Liver (tissue), 10 donors: ENCODE measurements at places on chromosomes 4 and X.

DNA sequence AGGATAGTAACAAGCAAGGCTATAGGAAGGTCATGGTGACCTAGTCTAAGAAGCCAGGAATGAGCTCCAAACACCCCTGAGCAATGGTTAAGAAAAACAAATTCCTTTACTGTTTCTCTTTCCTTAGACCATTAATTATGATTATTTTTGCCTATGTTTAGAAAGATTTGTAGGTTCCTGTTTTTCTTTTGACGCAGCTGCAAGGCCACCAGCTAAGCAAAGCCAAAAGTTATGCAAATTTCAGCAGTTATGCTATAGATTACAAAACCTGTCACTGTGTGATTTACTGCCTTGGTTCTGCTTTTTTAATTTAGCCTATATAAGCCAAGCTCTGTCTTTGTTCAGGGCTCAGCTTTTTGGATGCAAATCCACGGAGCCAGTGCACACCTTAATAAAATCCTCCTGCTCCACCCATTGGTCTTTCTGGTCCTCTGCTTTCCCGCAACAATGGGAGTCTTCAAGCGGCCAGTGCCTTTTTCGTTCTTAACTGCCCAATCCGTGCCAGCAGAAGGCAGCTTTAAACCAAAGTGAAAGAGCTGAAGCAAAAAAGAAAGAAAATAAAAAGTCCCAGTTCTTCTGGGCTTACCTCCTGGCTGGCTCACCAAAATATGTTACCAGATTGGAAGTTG, 1.4 kb upstream of the CEP135 start:
- DNase-seq = no peak

DNA sequence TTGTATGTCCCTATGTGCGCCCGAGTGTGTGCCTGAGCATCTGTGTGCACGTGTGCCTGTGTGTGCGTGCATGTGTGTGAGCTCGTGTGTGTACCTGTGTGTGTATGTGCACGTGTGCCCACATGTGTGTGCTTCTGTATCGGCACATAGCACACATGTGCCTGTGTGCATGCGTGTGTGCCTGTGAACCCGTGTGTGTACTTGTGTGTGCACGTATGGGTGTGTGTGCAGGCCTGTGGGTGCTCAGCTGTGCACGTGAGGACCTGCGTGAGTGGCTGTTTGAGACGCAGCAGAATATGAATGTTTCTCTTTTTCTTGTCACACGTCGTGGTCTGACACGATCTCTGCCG, 4.3 kb downstream of the AKAP17A start:
- DNase-seq = no peak

DNA sequence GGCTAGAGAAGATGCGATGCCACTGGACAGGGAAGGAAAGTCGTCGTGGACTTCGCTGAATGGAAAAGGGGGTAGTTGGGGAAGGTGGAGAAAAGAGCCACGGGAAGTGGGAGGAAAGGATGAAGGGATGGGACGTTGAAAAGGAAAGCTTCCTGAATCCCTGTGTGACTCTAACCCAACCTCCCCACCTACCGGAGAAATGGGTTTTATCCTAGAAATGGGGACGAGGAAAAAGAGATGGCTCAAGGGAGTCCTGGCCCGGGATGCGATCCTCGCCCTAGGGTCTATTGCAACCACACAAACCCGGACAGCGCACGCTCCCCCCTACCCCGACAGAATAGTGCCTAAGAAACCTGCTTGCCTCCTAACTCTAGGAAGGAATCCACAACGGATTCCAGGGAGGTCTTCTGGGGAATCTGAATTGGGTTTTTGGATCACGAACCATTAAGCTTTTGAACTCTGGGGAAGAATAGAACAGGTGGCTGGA, 738 bp upstream of the TSPAN5 start:
- no peak for DNase-seq

DNA sequence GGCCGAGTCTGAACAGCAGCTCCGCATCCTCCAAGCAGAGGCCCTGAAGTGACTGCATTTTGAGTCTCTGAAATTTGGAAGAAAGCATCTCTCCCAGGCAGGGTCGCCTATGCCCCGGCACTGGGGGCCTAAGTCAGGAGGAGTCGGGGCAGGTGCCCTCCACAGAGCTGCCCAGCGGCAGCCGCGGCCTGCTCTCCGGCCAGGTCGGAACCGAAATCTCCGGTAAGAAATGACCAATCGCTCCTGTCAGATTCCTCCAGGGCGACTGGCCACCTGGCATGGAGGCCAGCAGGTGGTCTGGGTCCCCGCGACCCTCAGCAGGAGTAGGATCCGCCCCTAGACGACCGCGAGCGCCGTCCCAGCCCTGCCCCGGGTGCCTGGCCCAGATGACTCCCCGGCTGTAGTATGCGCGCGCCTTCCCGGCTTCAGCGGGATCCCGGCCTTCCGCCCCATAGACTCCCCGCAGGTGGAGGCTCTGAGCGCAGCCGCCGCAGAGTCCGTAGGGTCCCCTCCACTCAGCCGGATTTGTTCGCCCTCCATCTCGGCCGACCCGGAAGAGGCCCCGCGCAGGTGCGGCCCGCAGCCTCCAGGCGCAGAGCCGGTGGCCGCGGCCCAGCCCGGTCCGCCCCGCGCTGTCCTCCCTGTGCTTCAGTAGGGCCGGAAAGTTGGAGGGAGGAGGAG, 1.5 kb downstream of the NKX1-1 start:
- DNase-seq = peak; percentile 25

DNA sequence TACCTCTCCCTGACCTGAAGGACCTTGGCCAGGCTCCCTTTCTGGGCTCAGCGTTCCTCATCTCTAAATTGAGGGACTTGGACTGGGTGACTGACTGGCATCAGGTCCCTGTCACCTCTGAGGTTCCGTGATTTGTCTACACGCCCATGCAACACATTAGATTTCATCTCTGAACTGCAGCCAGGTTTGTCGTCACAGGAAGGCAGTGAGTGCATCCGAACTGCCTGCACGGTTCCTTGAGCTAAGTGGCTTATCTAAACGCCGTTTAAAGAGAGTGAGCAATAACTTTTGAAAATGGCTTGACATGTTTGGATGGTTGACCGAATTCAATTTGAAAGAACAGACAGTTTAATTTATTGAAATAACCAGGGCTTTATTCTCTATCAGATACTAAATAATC, 70.1 kb downstream of the PCYT1B start:
- DNase-seq = no peak

GRCh38 chrX:39508300-39508692, 589.5 kb downstream of the BCOR start:
- no peak for DNase-seq

- DNase-seq = no peak
Observed at GRCh38 chr4:118867311-118868067, 21.2 kb upstream of the SYNPO2 start.

DNA sequence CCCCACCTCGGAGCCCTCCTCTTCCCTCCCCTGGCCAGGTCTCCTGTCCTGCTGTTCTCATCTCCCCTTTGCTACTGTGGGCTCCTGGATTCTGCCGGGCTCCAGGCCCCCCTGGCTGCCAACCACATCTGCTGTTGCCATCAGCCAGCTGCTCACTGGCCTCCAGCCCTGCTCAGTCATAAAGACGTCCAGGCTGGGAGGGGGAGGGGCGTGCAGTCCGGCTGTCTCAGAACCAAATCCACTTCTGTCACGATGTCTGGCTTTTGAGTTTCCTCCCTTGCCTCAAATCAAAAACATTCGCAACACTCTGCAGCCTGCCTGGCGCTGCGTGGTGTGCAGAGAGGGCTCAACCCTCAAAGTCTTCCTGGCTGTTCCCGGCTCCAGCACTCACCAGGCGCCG, 7.1 kb downstream of the RASL11B start:
- DNase-seq = no peak

- DNase-seq = no peak
Observed at GRCh38 chrX:44698357-44698756, 145.5 kb upstream of the DUSP21 start.

- DNase-seq = no peak
Observed at GRCh38 chr4:143455211-143455610, 58.3 kb upstream of the SMARCA5 start.

- no peak for DNase-seq
Observed at GRCh38 chr4:153183146-153183545, 21.1 kb upstream of the TRIM2 start.
